Trophoblast cell (in vitro differentiated cells and primary cell): ENCODE measurements at places on chromosomes 11 and 22.

DNA sequence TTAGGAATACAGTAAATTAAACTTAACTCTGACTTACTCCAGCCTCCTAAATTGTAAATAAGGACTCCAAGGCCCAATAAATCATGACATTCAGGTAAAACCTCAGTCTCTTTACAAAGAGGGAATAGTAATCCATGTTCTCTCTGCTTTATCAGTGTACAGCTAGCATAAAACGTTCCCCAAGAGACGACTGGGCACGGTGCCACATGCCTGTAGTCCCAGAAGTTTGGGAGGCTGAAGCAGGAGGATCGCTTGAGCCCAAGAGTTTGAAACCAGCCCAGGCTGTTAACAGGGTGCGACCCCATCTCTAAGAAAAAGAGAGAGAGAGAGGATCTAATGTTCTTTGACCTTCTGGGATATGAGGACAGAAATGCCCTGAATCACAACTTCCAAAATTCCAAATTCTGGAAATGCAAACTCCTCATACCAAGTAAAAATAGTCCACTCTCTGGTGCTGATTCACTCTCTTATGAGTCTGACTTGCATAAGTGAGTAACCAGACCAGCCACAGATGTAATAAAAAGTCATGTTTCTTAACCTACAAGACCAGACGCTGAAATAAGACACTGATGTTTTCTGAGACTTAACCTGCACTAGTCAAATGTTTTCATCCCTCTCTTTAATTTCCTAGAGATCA is 25.5 kb downstream of the NNMT start:
- H3K4me1 ChIP-seq = no peaks in the 10 kb centered on the region
- no peaks in the 10 kb centered on the region for H3K36me3 ChIP-seq
- no peak for DNase-seq
- no peaks in the 10 kb centered on the region for H3K27me3 ChIP-seq
- H3K27ac ChIP-seq = no peak overlapping the region

DNA sequence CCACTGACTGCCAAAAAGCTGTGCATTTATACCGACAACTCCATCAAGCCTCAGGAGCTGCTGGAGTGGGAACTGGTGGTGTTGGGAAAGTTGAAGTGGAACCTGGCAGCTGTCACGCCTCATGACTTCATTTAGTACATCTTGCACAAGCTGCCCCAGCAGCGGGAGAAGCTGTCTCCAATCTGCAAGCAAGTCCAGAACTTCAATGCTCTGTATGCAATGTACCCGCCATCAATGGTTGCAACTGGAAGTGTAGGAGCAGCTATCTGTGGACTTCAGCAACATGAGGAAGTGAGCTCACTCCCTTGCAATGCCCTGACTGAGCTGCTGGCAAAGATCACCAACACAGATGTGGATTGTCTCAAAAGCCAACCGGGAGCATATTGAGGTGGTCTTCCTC is at the start of gene SLC22A25:
TSS of gene SLC22A25 (minus strand) at position 67 of the 400 bp plus-strand sequence. CDS start 13,947 bp downstream, outside the sequence.
- no peak within 1 kb of the TSS for H3K27ac ChIP-seq
- H3K27me3 ChIP-seq = no peaks in the 10 kb centered on the region
- no peak for DNase-seq
- H3K4me1 ChIP-seq = no peaks in the 10 kb centered on the region

DNA sequence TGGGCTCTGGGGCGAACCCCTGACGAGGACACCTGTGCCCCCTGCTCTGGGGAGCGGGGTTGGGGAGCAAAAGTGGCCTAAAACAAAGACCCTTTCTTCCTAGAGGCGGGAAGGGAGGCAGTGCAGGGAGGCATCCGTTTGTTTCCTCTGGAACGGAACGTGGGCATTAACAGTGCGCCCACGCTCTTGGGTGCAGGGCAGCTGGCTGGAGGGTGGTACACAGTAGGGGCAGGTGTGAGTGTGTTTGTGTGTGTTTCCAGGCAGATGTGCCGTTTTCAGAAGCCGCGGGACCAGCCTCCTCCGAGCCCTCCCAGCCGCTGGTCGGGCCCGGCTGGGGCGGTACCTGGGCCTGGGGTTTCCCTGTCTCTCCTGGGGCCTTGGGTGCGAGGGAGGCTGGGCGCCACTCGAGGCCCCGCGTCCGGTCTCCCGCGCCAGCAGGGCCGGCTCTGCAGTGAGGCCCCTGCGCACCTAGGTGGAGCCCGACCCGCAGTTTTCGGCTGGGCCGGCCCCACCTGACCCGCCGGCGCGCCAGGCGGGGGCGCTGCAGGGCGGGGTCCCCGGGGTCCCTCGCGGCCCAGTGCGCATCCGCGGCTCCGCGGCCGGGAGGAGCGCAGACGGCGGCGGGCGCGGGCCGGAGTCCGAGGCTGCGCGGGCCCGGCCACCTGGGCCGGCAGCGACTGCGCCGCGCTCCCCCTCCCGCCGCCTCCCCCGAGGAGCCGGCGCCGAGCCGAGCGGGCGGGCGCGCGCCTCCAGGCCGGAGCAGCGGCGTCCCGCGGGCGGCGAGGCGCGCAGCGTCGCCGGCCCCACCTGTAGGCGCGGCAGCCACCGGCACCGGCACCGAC is 1252.7 kb downstream of the BRD1 start:
- DNase-seq = no peak
- no peak overlapping the region for H3K27ac ChIP-seq

DNA sequence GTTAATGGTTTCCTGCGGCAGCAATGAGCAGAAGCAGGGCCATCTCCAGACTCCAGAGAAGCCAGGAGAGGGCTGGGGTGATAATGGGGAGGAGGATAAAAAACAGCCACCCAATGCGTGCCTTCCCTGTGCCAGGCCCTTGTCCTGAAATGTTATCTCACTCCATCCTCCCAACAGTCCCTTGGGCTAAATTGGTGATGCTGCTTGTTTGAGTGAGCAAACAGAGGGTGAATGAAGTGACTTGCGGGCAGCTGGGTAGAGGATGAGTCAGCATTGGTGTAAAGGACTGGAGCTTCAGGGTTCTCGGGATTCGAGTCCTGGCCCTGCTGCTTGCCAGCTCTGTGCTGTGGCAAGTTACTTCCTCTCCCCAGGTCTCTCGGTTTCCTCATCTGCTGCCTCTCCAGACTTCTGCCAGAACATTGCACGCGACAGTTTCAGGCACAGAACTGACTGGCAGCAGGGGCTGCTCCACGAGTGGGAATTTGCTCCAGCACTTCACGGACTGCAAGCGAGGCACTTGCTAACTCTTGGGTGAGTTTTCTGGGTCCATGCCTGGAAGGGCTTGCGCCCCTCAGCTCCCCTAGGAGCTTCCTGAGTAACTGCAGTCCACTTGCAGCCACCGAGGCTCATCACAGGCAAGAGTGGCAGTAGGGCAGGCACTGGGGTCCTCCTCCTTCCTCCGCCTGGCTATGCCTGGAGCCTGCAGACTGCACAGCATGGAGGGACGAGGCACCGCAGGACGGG is at the start of gene P2RY6:
TSS of gene P2RY6 (plus strand) at position 403 of the 744 bp plus-strand sequence. CDS start 24,181 bp downstream, outside the sequence.
- peak within 1 kb of the TSS; percentile 69 for H3K4me3 ChIP-seq
- peak within 1 kb of the TSS; percentile 98 for H3K27ac ChIP-seq

GRCh38 chr11:10201343-10201742 is 92.7 kb downstream of the SBF2 start:
- no peak overlapping the region for H3K27ac ChIP-seq
- no peak overlapping the region for H3K4me3 ChIP-seq
- H3K27me3 ChIP-seq = no peaks in the 10 kb centered on the region
- H3K4me1 ChIP-seq = no peaks in the 10 kb centered on the region

- H3K4me3 ChIP-seq = no peak overlapping the region
- no peak overlapping the region for H3K27ac ChIP-seq
- DNase-seq = no peak
Measured at GRCh38 chr11:82757660-82758357, 24.1 kb upstream of the FAM181B start.

- H3K27me3 ChIP-seq = no peaks in the 10 kb centered on the region
- H3K4me3 ChIP-seq = no peak overlapping the region
- no peaks in the 10 kb centered on the region for H3K36me3 ChIP-seq
- peaks cover 3% of the 10 kb centered on the region for H3K4me1 ChIP-seq
- H3K27ac ChIP-seq = no peak overlapping the region
Measured at GRCh38 chr22:43272869-43273318, 70.3 kb downstream of the SCUBE1 start.

- H3K27me3 ChIP-seq = no peaks in the 10 kb centered on the region
- H3K4me3 ChIP-seq = no peak overlapping the region
- H3K27ac ChIP-seq = no peak overlapping the region
- H3K4me1 ChIP-seq = no peaks in the 10 kb centered on the region
- DNase-seq = peak; percentile 29
Measured at GRCh38 chr11:64152841-64153691, 12.8 kb downstream of the MACROD1 start.

GRCh38 chr22:24436553-24436952 is 9.2 kb downstream of the ADORA2A start:
- no peaks in the 10 kb centered on the region for H3K36me3 ChIP-seq
- no peaks in the 10 kb centered on the region for H3K27me3 ChIP-seq
- H3K4me3 ChIP-seq = no peak overlapping the region
- no peak overlapping the region for H3K27ac ChIP-seq
- H3K4me1 ChIP-seq = no peaks in the 10 kb centered on the region
- no peak for DNase-seq

DNA sequence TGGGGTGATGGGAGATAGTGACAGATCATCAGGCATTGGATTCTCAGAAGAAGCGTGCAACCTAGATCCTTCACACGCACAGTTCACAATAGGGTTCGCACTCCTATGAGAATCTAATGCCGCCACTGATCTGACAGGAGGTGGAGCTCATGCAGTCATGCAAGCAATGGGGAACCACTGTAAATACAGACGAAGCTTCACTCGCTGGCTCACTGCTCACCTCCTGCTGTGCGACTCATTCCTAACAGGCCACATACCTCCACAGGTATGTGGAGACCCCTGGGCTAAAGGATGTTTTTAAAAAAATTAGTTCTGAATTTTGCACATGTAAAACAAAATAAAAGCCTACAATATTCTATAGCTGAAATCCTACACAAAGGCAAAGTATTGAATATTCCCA is 20.5 kb upstream of the TEAD1 start:
- peaks cover 2% of the 10 kb centered on the region for H3K4me1 ChIP-seq
- no peaks in the 10 kb centered on the region for H3K27me3 ChIP-seq

DNA sequence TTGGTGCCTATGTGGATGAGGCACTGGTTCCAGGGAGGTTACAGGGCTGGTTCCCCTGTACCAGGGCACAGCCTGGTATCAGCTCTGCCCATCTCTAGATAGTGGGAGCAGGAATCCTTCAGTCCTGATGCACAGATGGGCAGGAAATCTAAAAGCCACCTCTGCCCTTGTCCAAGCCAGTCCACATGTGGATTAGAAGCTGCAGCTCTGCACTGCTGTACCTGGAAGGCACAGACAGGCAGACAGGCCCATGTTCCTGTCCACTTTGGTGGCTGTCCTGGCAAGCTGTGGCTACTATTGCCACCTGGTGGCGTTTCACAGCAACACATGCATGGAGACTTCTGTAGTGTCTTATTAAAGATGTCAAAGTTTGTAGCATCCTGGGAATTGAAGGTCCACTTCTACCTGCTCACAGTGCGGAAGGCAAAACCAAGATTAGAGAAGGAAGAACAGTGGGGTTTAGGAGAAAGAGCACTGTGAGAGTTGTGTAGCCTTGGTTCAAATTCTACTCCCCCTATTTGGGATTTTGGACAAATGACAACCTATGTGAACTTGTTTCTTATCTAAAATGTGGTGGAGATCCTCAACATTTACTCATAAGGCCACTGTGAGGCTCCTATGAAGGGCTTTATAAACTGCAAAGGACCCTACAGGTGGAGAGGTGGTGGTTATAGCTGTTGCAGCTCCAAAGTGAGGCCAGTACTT is 30.1 kb downstream of the NAV2 start:
- peaks cover 3% of the 10 kb centered on the region for H3K4me1 ChIP-seq
- H3K27ac ChIP-seq = no peak overlapping the region
- H3K36me3 ChIP-seq = no peaks in the 10 kb centered on the region
- H3K27me3 ChIP-seq = no peaks in the 10 kb centered on the region
- no peak overlapping the region for H3K4me3 ChIP-seq
- peak; percentile 81 for DNase-seq

- peaks cover 7% of the 10 kb centered on the region for H3K4me1 ChIP-seq
- no peak for DNase-seq
- H3K36me3 ChIP-seq = no peaks in the 10 kb centered on the region
- H3K27me3 ChIP-seq = no peaks in the 10 kb centered on the region
Measured at GRCh38 chr22:37162221-37163095, 12.7 kb upstream of the IL2RB start.

DNA sequence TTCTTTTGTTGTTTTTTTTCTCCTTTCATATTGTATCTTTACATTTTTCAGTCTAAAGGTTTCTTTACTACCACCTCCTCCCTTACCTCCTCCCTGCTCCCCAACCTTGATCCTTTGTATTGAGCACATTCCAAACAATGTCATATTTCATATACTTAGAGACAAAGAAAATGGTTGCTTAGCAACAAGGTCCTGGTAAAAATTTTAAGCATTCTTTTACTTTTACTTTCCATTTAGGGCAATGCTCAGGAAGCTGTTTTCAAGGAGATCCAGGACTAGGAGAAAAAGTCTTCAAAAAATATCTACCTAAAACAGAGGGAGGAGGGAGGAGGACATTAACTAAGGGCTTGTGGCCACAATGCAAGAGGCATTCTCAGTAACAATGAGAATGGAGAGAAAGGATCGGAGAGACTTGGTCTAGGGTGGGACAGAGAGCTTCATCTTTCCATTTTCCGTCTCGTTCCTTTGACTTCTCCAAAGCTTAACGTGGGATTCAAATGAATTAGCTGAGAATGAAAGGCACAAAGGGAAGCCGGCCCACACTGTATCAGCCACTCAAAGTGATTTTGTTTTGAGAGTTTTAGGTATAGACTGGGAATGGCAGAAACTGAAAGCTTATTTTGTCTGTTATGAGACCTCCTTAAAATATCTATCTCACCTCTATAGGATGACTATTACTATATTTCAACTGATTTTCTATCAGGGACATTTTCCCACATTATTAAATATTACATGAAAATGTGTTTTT is 455.7 kb downstream of the RAB38 start:
- H3K36me3 ChIP-seq = no peaks in the 10 kb centered on the region
- H3K4me1 ChIP-seq = no peaks in the 10 kb centered on the region
- H3K27ac ChIP-seq = no peak overlapping the region
- no peaks in the 10 kb centered on the region for H3K27me3 ChIP-seq

GRCh38 chr11:8531312-8531711 is 62.7 kb downstream of the STK33 start:
- no peaks in the 10 kb centered on the region for H3K4me1 ChIP-seq
- H3K4me3 ChIP-seq = no peak overlapping the region
- no peak overlapping the region for H3K27ac ChIP-seq
- H3K27me3 ChIP-seq = no peaks in the 10 kb centered on the region
- H3K36me3 ChIP-seq = no peaks in the 10 kb centered on the region
